ENCODE measurements at places on chromosomes 1 and 21. TPM values are rescaled to one million over a fixed set of nuclear protein-coding genes. Genes with fewer than 3 reads are reported as not detected.

Gene LAMC2
- 5.5 TPM for total RNA-seq

Gene FCRLA
- 0.99 TPM for total RNA-seq

Gene GPR157
- 2.9 TPM for total RNA-seq

Gene HSD3B2
- 1.3 TPM for total RNA-seq

Gene ADAMTS5
- total RNA-seq: 36.7 TPM

Gene PPIAL4G
- total RNA-seq: 0.12 TPM

Gene TCP10L
- total RNA-seq: 2.4 TPM

Gene ZYG11A
- 0.12 TPM for total RNA-seq

Gene PROX1
- total RNA-seq: 8.2 TPM

Gene BRINP3
- 4.3 TPM for total RNA-seq

Gene S100A3
- total RNA-seq: not detected

Gene GPA33
- total RNA-seq: 0.12 TPM

Gene GUCA2A
- not detected for total RNA-seq

Gene CDC7
- total RNA-seq: 13.3 TPM

Gene BCL2L15
- total RNA-seq: 0.93 TPM

Gene OR2L5
- total RNA-seq: not detected

Gene MYBPH
- total RNA-seq: 12.0 TPM

Gene KAZN
- 23.9 TPM for total RNA-seq

Gene INSRR
- total RNA-seq: 1.9 TPM

Gene ISG20L2
- 13.3 TPM for total RNA-seq
